WTC11 (cell line): ENCODE measurements at places on chromosomes 6 and 20. TPM values are rescaled to one million over a fixed set of nuclear protein-coding genes. Genes with fewer than 3 reads are reported as not detected.

The DEF6 gene
- 11.3 to 12.8 TPM (median 11.4 TPM) in 3 replicates for total RNA-seq

The SLC4A11 gene
- 30.4 to 39.5 TPM (median 34.5 TPM) in 3 replicates for total RNA-seq

The RSPO4 gene
- total RNA-seq: 4.5 to 9.0 TPM (median 8.5 TPM) in 3 replicates

The NOX3 gene
- 0.09 TPM in 1 of 3 replicates, not detected in the others for total RNA-seq

The EPM2A gene
- total RNA-seq: 4.8 to 5.3 TPM (median 5.1 TPM) in 3 replicates

The SLC26A8 gene
- total RNA-seq: 0.46 to 0.80 TPM (median 0.50 TPM) in 3 replicates

GRCh38 chr6:3217286-3217685 is 10.2 kb downstream of the TUBB2B start:
- DNase-seq: no peak

DNA sequence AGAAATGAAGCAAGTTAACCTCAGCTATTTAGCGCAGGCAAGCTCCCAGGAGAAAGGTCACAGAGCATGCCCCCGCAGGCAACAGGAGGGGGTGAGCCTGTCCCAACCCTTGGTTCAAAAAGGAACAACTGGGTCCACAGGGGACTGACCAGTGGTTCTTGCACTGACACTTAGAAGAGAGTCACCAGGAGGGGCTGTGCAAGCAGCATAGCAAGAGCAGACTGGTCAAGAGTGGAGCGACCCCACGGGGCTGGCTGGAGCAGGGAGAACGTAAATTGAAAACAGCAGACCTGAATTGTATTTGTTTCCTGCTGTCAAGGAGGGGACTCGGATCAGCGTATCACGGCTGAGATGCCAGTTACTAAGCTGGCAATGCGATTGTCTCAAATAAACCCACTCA is 32.8 kb downstream of the GABRR1 start:
- DNase-seq: no peak

- DNase-seq: no peak
These were observed 111.6 kb downstream of the SYCP2 start for GRCh38 chr20:59821788-59822187.

DNA sequence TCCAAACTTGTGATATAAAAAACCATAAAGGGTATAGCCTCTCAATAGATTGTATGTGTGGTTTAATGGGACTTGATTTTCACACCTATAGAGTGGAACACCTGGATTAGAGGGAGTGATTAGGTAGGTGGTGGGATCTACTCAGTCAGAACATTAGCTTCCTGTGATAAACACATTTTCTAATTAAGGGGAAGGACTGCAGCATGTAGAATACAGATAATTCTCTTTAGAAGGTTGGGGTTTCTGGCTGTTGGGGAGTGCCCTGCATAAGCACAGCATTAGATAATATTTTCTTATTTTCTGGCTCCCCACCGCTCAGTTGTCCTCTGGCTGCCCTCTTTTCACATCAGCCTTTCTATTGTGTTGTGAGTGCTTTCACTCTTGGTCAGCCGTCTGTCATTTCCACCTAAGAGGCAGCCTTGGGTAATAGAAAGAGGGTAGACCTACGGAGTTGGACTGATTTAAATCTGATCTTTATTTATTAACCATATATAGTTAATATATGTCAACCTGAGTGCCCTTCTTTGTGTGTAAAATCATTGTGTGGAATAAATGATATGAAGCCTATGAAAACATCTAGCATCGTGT is 8.0 kb downstream of the CSE1L start:
- no peak for DNase-seq

- no peak for DNase-seq
These were observed 97.0 kb upstream of the MAN1A1 start for GRCh38 chr6:119446609-119447008.

DNA sequence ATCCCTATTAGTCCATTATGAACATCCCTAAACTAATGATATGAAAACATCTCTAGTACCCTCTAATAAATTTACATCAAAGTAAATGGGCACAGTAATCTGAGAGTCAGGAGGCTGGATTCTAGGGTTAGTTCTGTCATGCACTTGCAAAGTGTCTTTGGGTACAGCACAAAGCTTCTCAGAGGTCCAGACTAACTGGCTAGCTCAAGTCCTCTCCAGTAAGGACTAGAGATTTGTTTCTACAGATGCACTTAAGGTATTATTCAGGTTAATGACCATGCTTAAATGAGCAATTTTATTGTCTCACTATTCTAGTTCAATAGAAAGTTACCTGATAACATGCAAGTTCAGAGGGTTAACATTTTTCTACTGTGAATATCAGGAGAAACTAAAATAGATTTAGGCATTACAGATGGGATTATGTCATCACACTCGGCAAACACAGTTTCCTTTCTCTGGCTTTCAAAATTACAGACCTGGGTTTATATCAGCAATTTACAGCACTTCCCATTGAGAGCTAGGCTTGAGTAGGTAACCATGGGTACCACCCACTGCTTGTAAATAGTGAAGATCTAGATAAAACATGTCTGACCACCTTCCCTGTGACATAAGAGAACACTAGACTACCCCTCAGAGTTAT is 402.9 kb upstream of the RUNX2 start:
- DNase-seq: no peak

DNA sequence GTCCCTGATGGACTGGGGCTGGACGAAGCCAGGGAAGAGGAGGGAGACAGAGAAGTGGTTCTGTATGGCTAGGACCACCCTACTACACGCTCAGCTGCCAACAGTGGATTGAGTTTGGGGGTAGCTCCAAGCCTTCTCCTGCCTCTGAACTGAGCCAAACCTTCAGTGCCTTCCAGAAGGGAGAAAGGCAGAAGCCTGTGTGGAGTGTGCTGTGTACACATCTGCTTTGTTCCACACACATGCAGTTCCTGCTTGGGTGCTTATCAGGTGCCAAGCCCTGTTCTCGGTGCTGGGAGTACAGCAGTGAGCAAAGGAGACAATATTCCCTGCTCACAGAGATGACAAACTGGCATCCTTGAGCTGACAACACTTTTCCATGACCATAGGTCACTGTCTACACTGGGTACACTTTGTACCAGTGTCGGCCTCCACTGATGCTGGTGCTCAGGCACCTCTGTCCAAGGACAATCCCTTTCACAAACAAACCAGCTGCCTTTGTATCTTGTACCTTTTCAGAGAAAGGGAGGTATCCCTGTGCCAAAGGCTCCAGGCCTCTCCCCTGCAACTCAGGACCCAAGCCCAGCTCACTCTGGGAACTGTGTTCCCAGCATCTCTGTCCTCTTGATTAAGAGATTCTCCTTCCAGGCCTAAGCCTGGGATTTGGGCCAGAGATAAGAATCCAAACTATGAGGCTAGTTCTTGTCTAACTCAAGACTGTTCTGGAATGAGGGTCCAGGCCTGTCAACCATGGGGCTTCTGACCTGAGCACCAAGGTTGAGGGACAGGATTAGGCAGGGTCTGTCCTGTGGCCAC is 11.3 kb upstream of the RBCK1 start:
- DNase-seq: no peak

- no peak for DNase-seq
These were observed 20.6 kb downstream of the RMND1 start for GRCh38 chr6:151431337-151431736.

GRCh38 chr20:16864963-16865362 is 116.8 kb downstream of the OTOR start:
- DNase-seq: no peak

DNA sequence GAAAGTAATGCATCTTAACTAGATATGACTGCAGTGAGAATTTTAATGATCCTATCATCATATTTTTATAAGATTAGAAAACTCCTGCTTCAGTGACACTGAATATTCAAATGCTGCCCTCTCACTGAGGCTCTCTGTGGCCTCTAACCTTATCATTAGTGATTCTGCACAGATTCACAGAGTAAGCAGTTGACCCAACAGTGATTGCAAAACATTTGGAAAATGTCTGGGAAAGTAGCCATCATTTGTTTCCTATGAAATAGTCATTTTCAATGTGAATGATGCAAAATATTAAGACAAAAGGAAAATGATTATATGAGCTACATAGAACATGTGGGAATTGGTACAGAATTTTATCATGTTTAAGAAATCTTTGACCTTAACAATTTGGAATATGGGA is 210.3 kb downstream of the TBX18 start:
- no peak for DNase-seq

DNA sequence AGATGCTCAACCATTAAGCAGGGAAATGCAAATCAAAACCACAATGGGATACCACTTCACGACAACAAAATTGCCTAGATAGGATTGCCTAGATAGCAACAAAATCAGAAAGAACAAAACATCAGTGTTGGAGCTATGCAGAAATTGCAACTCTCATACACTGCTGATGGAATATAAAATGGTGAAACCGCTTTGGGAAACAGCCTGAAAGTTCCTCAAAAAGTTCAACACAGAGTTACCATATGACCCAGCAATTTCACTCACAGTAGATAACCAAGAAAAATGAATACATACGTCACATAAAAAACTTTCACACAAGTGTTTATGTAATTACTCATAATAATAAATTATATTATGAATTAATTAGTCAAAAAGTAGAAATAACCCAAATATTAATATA is 78.3 kb downstream of the MAFB start:
- DNase-seq: no peak

GRCh38 chr6:7155871-7156579 is 48.3 kb downstream of the RREB1 start:
- DNase-seq: no peak

DNA sequence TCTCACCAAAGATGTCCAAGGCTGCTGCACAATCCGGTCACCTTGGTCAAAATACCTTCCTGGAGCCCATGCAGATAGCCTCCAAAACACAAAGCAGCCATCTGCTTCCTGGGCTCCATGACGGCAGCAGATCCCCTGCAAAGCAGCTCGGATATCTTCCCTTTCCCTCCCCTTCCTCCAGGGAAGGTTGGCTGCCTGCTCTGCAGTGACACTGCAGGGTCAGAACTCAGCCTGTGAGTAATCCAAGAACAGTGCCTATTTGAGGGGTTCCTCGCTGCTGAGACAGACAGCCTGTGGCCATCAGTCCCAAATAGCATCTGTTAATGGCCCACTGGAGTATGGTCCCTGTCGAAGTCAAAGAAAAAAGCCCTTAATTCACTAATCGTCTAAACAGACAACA is 270.8 kb downstream of the PREX1 start:
- no peak for DNase-seq

DNA sequence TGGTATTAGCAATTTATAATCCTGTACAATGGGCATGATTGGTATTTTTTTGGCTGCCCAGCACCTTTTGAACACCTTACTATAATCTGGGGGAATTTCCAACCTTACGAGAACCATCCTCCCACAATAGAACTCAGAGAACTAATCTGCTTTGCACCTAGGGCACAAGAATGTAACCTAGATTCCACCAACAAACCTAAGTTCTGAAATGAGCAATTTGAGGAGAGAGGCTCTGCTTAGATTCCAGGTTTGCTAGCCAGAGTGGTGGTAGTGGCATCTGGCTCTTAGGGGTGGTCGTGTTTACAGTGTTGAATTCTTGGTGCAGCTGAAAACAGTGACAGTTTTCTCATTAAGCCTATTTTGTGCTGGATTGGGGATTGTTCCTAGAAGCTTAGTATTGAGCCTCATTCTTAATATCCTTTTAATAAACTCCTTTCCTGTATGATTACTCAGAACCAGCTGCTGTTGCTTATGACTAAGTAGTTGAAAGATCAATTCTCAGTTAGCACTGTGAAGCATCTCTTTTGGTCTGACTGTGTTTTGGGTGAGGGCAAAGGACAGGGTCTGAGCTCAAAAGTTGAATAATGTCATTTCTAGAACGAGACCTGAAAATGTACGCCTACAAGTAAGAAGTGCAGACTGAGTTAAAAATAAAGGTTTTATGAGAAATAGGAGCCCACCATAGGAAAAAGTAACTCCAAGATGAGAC is 385.6 kb downstream of the CDKAL1 start:
- DNase-seq: no peak

DNA sequence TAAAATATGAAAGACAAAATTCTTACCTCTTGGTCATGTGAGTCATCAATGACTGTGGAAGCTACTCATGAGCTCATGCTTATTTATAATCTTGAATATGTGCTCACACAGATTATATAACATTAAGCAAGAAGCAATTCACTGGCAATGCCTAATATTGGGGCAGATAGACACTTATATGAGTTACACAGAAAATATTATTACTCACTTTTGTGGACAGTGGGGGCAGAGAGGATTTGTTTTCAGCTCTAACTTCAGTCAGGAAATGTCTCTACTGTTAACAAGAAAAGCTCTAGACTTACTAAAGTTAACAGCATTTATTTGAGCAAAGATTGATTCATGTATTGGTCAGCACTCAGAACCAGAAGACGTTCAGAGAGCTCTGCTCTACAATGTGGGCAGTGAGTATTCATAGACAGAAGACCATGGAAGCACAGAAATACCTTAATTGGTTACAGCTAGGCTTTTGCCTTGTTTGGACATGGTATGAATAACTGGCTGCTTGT is 85.8 kb upstream of the AHI1 start:
- no peak for DNase-seq

DNA sequence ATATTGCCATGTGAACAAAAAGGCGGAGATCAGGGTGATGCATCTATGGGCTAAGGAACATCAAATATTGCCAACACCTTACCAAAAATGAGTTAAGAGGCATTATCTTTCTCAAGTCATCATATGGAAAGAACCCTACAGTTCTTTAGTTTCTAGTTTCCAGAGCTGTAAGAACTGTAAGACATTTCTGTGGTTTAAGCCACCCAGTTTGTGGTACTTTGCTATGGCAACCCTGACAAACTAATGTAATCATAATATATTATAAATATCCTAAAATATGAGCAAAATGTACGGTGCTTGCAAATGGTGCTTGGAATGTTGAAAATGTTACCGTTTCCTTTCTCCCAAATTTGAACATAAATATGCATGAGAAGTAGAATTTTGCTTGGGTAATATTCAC is 349.6 kb downstream of the PHF3 start:
- no peak for DNase-seq

DNA sequence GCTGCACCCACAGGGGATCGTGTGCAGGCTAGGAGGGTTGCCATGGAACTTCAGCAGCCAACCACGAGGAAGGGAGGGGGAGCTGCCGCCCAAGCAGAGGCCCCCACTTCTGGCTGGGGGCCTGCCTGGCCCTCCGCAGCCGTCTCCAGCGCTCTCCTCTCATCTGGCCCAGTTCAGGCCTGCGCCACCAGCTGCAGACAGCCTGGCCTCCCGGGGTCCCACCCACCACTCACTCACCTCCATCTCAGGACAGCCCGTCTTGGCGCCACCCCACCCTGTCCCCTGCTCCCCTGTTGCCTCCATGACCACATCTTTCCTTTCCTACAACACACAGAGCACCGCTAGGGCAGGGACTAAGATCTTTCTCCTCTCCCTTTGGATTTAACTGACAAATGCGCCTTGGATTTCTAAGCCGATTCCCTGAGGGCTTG is 98.7 kb downstream of the ANKRD60 start:
- DNase-seq: no peak

DNA sequence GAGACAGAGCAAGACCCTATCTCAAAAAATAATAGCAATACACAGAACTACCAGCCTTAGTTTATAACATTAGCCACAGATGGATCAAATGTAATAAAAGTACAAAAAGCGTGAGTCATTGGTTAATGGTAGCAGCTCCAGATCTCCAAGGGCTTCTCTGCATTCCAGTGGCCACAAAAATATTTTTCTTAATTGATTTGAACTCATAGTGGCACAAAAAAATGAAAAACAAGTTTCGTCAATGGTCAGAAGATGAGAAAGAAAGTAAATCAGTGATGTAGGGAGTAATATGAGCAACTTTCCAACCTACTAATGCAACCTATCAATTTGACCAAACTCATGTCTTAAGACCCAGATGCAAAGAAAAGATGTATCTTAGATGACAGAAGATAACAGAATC is 79.6 kb downstream of the CEP57L1 start:
- no peak for DNase-seq
